Left ventricle myocardium superior (tissue), 1 donor: ENCODE measurements at places on chromosomes 12 and 14.

- DNase-seq: no peak
Observed at GRCh38 chr14:85911044-85911443, 381.1 kb downstream of the FLRT2 start.

DNA sequence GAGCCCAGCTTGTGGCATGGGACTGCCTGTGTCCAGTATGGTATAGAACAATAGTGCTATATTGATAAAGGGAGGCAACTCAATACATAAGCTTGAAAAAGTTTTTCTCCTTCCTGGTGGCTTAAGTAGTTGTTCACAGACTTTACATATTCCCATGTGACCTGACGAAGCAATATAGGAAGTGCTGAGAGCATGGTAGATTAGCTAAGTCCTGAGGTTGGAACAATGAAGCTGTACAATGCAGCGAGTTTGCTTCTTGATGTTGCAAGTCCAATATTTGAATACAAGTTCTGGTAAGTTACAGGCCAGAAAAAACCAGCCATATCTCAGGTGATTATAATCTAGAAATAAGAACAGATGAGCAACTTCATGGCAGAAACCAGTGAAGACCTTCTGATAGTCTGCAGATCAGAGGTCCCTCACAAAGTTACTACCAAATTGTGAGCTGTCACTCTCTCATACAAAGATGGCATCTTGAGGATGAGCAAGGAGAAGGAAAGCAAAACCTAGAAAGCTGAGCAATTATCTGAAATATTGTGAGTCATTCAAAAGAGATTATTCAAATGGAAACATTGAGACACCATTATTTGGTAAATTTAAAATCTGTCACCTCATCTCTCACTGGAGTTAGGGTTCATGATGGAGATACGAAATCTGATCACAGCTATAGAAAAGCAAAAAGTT, 72.9 kb upstream of the BTG1 start:
- DNase-seq: no peak

DNA sequence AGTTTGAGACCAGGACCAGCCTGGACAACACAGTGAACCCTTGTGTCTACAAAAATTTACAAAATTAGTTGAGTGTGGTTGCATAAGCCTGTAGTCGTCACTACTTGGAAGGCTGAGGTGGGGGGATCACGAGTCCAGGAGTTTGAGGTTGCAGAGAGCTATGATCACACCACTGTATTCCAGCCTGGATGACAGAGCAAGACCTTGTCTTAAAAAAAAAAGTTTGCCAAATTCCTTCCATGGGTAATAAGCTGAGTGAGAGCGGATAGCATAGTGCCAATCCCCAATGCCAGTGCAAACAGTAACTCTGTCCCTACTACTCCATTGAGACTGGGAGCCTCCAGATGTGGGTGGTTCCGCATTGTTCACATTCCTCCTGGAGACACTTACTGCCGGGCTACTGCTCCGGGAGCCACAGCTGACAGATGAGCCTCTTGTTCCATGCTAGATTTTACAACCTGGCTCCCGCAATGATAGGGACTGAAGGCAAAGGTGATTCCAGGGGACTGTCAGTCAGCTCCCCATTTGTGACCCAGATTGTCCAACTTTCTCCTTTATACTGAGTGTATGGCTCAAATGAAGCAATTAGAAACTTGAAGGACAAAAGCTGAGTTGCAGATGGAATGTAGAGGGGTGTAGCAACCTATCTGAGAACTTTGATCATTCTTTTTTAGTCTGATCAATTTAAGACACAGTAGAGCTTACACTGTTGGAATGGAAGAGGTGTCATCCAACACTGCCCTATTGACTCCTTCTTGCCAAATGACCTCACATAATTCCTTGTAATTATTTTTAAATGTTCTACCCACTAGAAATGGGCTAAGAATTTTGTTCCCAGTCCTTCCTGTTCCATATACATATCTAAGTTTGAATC, 13.4 kb upstream of the FRMD6 start:
- DNase-seq: no peak

GRCh38 chr14:101365329-101366158, 195.8 kb upstream of the DIO3 start:
- no peak for DNase-seq

DNA sequence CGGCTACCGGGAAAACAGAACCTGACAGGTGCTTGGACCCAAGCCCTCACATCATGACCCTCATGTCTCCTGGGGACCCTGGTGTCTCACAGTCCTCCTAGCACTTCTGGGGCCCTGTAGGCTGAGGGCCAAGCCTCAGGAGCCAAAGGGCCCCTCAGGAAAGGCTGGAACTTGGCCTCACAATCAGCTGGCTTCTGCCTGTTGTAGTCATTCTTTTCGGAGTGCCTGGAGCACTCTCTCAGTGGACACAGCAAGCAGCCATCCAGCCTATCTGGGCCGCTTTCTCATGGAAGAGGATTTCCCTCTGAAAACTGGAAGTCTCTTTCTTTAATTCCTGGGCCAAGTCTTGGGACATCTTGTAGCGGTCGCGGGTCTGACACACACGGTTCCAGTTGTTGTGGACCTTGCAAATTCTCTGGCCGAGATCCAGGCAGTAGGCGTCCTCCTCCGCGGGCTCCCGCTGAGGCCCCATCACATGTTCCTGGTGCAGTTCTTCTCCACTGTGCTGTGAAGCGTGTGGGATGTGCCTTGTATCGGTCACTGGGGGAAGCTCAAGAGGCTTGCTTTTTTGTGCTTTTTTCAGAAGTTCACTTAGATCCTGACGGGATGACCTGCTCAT, 169.3 kb downstream of the EMP1 start:
- peak; percentile 46 for DNase-seq

DNA sequence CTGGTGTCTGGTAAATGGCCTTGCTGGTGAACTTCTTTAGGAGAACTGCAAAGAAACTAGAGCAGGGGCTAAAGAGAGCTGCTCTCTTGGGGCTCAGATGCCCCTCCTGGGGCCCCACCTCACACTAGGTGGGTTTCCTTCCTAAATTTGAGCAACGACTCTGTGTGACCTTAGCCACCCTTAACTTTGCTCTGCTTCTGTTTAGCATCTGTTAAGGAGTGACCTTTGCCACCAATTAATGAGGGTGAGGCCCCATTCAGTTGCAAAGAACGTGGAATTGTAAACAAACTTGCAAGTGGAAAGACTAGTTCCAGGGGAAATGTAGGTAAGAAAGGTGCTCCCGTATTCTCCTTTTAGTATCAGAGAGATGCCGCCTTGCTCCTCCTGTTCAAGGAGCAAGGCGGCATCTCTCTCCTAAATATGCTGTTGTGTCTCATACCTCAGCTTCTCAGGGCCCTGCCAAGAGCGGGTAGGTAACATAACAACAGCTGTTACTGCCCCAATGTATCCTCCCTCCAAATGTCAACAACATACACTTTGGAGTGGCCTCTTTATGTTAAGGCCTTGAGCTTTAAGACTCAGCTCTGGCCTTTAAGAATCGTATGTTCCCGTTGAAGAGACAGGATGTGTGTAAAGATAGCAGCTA, 77.6 kb upstream of the FUT8 start:
- DNase-seq: no peak

DNA sequence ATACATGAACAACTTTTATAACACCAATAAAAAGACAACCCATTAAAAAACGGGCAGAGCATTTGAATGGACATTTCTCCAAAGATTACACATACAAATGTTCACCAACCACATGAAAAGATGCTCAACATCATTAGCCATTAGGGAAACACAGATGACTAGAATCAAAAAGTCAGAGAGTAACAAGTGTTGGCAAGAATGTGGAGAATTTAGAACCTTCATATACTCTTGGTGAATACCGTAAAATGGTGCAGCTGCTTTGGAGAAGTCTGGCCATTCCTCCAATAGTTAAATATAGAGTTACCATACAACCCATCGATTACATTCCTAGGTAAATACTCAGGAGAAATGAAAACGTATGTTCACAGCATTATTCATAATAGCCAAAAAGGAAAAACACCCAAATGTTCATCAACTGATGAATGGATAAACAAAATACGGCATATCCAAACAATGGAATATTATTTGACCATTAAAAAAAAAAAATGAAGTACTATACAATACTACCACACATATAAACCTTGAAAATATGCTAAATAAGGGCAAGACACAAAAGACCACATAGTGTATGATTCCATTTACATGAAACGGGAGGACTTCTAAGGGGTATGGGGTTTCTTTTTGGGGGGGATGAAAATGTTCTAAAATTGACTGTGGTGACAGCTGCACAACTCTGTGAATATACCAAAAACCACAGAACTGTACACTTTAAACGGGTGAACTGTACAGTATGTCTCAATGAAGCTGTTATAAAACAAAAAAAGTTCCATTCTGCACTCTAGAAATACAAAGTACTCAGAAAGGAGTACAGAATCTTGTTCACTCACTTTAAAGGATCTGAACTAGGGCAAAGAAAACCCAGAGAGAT, 3.2 kb downstream of the CORO1C start:
- DNase-seq: no peak

DNA sequence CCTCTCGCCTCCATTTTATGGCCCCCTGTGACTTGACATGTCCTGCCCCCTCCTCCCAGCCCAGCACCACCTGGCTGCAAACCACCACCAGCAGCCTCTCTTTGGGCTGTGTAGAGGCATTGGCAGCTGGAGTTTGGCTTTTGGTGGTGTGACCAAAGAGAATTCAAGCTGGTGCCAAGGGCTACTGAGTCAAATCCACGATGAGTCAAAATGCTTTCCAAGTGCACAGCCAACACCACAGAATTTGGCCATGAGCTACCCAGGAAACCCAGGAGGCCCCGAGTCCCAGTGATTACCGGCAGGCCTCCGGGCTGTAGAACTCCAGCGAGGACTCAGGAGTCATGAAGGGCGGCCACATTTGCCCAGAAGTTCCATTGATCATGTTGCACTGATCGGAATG, 53.8 kb downstream of the SCARB1 start:
- no peak for DNase-seq

- no peak for DNase-seq
Observed at GRCh38 chr12:75798136-75798926, 233.2 kb downstream of the PHLDA1 start.

DNA sequence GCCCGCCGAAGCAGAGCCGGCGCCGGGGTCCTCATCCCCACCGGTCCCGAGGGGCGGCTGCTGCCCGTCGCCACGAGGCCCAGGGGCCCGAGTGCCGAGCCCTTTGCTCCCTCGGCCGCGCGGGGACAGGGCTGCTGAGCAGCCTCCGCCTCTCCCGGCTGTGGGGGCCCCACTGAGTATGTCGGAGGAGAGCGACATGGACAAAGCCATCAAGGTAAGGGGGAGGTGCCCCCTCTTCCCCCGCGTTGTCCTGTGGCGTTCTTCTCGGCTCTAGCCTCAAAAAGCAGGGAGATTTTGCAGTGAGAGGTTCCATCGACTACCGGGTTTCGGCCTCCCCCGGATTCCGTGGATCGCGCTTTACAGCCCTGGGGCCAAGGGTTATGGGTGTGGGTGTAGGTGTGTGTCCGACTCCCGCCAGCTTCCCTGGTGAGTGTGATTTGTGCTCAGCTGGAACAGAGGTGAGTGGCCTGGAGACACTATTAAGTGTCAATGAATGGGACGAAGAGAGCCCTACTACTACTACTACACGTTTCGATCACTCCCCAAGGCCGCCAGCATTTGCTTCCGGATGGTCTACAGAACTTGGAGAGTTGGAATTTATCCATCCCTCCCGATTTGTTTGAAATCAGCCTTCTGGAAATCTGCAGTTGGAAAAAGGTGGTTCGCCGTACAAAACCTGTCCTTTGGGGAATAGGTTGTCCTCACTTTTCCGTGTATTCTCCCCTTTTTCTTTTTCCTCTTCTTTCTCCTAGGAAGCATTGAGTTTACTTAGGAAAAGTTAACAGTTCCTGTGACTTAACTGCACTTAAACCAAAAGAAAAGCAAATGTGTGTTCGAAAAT, 748 bp downstream of the MAPKAPK5 start:
- no peak for DNase-seq

DNA sequence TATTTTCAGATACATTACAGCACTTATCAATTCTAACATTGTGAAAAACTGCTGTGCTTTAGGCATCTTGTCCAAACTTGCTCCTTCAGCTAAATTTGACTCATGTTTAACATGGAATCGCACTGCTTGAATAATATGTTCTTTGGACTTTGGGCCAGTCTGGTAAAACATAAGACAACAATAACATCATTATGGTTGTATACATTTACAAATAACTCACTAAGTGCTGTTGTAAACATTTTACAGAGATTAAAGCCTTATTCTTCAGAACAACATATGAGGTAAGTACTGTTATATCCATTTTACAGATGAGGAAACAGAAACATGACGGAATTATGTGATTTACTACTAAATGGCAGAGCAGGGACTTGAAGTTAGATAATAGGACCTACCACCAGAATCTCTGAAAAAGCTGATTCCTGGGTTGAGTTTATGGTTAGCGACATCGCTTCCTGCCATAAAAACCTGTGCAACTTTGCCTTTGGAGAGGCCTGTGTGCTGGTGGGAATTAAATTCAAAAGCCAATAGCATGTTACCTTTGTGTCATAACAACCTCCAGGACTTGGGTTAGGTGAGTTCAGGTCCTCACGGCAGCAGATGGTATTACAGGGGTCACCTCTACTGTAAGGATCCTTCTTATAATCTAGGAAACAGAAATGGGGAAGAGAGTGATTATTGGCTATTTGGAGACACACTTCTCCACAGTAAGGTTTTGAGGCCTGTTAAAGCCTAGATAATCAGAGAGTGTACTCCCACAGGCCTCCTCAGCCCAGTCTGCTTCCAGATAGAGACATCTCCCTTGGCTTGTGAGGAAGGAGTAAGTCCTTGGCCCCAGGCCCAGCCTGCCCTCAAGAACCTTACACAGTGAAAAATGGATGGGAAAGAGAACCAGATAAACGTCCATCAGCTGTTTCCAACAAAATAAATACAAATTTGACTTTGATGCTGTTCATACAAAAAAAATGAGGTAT, 61.8 kb downstream of the PLBD1 start:
- no peak for DNase-seq

DNA sequence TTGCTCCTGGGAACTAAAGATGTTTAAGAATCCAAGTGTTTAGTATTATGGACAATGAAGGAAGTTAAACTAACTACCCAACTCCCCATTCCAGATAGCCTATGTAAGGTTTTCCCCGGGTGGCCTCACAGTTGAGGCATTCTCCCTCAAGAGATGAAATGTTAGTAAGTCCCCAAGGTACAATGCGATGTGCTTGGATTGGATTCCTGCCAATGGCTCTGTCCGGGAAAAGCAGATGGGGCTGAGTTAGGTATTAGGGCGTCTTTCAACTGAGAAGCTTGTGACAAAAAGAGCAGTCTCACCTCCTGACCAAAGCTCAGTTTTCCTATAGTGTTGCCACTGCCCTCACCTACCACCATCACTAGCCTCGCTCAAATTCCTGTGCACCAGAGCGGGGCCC, 64.8 kb upstream of the E2F7 start:
- DNase-seq: no peak

- no peak for DNase-seq
Observed at GRCh38 chr12:59859171-59859510, 263.3 kb downstream of the SLC16A7 start.
